Aorta (tissue), 5 donors: ENCODE measurements at places on chromosomes 12 and 14. TPM values are rescaled to one million over a fixed set of nuclear protein-coding genes. Genes with fewer than 3 reads are reported as not detected.

SERPINA12 gene
- total RNA-seq: not detected

ADAMTS20 gene
- total RNA-seq: not detected

DNA sequence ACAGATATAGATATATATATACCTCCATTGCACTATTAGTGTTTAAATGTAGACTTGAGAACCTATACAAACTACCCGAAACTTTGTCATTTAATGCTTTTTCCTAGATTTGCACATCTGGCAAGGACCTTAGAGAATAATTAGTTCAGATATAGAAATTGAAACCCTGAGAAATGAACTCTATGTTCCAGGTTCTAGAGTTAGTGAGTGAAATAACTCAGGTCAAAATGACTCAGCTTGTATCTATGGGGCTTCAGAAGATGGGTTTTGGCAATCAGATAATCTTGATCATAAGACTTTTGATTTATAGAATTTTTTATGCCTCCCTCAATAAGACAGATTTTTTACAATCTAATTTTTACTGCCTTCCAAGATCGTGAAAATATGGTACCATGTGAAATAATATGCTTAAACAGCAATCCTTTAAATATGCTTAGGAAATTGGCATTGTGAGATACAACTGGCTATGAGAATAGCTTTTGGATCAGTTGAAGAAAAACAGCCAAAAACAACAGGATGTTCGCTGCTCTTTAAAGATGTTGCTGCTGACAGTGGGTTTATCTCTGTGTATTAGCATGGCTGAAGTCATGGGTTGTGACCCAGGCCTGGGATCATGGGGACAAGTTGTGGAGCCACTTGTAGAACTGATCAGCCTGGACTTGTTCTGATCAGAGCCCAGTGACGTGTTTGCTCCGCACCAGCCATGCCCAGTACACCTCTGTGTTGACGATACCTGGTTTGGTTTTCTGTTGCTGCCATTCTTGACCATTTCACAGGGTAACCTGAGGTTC, 63.6 kb downstream of the TTLL5 start:
- DNase-seq: no peak

- peak; percentile 91 for DNase-seq
Observed at GRCh38 chr12:570435-570920, 92.8 kb downstream of the NINJ2 start.

ALDH1L2 gene
- 17.2 TPM for total RNA-seq

GRCh38 chr12:112349431-112349830, 32.8 kb downstream of the HECTD4 start:
- no peak for DNase-seq

GRCh38 chr14:69475194-69475818, 9.2 kb upstream of the PLEKHD1 start:
- no peak for DNase-seq

DNA sequence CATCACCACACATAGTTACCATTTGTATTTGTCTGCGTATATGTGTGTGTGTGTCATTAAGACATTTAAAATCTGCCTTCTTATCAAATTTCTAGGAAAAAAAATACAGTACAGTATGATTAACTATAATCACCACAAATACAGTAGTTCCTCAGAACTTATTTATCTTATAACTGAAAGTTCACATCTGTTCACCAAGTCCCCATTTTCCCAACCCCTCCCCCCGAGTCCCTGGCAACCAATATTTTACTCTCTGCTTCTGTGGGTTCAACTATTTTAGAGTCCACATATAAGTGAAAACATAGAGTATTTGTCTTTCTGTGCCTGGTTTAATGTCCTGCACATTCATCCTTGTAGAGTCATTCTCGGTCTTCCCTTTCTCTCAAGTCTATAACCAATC, 12.3 kb downstream of the CAPS2 start:
- DNase-seq: no peak

CACNA1C gene
- 114 TPM for total RNA-seq

GRCh38 chr12:26428420-26428819, 233.0 kb downstream of the SSPN start:
- DNase-seq: no peak

DNA sequence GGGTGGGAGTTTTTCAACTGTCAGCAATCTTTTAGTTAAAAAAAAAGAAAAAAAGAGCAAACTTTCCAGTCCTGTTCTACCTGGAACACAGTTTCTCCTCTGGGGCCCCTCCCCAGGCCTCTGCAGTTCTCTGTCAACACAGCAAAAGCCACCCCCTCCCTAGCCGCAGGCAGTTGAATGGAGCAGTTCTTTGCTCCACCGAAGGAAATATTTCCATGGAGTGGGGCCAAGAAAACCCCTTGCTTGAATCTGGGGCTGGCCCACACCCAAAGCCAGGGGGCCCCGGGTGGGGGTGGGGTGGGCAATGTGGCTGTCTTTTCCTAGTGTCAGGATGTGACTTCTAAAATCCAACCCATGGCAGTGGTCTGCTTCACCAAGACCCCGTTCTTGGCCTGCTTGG, 5.0 kb upstream of the MEG3 start:
- DNase-seq: no peak

DNA sequence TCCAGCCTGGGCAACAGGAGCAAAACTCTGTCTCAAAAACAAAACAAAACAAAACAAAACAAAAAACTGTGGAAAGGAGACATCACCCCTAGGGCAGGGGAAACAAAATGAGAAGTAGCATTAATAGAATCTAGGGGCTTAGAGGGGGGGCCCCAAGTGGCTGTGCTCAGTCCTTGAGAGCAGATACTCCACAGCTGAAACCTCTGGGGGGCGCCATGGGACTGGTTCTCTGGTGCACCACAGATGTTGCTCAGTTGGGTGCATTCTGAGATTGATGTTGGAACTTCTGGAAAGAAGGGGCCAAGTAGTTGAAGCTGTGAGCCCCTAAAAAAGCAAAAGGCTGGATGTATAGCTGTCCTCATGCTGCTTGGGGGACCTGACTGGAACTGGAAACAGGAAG, 11.8 kb upstream of the SYNE2 start:
- DNase-seq: no peak

CEBPE gene
- 0.29 TPM for total RNA-seq

RPS6KL1 gene
- total RNA-seq: 12.6 TPM

DCAF4 gene
- 11.3 TPM for total RNA-seq

DDX47 gene
- 42.8 TPM for total RNA-seq

- DNase-seq: no peak
Observed at GRCh38 chr14:99047441-99048031, 224.5 kb downstream of the BCL11B start.

CTSG gene
- total RNA-seq: 3.6 TPM

ABHD12B gene
- not detected for total RNA-seq

- no peak for DNase-seq
Observed at GRCh38 chr14:61742371-61742770, 19.8 kb upstream of the SNAPC1 start.

DNA sequence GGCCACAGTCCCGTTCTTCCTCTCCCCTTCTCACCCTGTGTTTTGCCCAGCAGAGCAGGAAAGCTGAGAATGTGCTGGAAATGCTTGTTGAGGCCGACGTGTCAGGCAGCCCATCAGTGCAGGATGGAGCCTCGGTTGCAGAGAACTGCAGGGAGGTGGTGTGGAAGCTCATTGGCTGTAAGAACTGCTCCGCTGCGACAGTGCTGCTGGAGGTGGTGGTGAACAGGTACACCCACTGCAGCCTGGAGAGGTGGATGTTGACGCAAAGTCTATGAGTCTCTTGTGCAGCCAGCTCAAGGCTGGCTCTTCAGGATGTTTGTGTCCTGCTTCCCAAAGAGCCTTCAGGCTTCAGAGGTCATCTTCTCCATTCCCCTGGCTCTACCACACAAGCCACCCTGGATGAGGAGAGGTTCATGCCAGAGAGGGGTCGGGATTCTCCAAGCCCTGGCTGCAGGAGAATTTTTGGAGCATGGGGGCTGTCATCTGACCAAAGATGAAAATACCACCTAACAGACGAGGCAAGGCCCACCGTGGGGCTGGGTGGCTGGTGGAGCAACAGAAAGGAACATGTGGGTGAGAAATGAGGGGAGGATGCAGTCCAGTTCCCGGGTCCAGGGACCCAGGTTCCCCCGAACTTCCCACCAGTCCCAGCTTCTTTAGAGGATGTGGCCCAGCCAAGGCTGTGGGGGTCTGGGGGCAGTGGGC, 174.1 kb upstream of the PRMT8 start:
- DNase-seq: no peak

POTEG gene
- not detected for total RNA-seq

DNA sequence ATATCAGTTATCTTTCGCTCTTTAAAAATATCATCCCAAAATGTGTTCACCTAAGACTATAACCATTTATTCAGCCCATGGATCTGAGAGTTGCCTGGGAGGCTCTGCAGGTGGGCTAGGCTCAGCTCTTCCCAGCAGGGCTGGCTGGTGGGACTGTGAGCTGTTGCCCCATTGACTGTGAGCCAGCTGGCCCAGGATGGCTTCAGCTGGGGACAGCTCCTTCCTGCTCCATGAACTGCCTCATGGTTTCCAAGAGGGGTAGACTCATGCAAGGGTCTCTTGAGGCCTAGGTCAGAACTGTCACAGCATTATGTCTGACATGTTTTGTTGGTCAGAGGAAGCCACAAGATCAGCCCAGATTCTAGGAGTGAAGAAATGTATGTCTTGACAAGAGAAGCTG, 114.1 kb upstream of the E2F7 start:
- DNase-seq: no peak

PRICKLE1 gene
- total RNA-seq: 34.9 TPM

ANO2 gene
- 30.8 TPM for total RNA-seq

- no peak for DNase-seq
Observed at GRCh38 chr14:75865531-75865930, 116.3 kb downstream of the TGFB3 start.

DNA sequence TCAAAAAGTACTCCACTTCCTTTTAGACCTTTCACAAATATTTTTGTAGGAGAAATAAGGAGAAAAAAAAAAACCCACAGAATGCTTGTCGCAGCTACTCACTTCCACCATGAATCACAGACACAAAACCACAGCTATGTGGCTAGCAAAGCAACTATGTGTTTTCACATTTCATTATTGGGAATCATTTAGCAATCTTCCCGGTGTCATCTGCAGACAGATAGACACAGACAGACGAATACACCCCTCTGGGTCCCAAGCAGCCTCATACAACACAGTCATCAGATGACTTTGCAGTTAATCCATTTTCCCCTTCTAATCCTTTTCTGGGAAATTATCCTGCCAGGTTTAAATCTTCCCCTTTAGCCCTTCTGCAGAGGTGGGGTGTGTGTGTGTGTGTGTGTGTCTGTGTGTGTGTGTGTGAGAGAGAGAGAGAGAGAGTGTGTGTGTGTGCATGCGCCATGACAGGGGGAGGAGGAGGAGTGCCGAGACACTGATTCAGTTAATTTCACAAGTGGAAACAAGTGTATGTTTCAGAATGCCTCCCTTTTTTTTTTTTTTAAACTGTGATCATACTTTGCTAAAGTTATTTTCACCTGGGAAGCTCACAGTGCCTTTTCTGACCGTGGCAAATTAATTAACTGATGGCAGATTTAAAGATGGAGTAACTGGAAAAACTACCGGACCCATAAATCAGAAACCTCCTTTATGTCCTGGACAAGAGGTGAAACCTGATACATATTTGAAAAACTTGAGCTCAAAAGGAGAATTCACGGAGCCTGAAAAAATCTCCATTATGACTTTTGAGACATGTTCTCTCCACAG, 39.9 kb downstream of the LTBP2 start:
- DNase-seq: peak; percentile 73

AKT1 gene
- total RNA-seq: 154 TPM

DNA sequence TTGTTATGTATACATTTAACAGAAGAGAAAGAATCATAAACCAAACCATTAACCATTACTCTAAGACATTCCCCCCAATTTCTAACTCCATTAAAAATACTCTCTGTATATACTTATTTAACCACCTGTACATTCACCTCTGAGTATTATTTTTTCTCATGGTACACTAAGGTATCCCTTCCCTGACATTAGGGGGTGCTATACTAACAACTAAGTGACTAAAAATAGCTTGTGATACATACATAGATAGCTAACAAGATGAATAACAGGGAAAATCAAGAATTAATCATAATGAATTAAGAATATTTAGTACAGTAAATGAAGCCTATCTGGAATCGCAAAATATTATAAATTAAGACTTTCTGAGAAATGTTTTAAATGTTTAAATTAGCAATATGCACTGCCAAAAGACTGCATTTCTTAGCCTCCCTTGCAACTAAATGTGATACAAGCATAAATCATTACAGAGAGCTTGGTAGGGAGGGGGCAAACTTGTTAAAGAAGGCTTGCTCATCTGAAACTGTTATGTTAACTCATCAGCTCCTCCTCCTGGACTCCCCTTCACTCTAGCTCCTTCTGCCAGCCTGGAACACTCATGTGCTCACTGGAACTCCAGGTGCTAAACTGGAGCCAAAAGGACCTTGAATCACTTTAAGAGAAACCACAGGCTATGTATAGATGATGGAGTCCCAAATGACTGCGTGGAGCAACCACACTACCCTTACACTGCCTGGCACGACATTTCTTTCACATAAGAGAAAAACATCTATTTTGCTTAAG, 14.9 kb downstream of the C2CD5 start:
- no peak for DNase-seq

MIP gene
- total RNA-seq: not detected

DNA sequence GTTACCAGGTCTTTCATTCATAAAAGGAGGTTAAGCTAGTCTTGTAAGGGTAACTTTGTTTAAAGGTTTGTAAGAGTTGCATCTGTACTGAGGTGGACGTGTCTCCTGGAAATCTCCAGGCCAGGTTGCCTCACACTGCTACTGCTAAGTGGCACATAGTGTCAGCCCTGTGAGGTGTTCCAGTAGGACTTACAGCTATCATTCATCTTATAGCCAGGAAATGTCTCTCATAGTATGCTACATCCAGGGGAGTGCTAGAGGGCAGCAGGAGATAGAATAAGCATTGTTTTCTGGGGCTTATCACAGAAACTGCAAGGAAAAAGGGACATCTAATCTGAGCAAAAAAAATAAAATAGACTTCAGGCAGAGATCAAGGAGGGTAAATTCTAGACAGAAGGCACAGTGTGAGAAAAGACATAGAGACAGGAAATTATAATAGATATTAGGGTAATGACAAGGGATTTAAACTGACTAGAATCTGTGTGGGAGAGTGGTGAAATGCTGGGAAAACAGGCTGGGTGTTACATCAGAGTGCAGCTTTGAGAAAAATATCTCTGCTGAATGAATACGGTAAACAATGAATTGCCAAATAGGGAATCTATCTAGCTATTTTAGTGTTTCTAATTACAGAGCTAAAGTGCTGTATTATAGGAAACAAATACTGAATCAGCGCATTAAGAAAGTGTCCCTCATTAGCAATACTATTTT, 205.1 kb upstream of the ABCD2 start:
- DNase-seq: no peak

DNA sequence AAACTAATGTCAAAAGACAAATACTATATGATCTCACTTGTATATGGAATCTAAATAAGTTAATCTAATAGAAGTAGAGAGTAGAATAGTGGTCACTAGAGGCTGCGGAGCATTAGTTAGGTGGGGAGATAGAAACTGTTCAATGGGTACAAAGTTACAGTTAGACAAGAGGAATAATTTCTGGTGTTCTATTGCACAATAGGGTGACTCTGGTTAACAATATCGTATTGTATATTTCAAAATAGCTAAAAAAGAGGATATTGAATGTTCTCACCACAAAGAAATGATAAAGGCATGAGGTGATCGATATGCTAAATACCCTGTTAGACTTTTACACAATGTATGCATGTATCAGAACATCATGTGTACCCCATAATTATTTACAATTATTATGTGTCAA, 42.9 kb downstream of the IGF1 start:
- no peak for DNase-seq

TGM1 gene
- 0.52 TPM for total RNA-seq

TMEM233 gene
- 1.0 TPM for total RNA-seq

- DNase-seq: no peak
Observed at GRCh38 chr12:70605976-70606375, 31.3 kb downstream of the PTPRB start.
